ENCODE measurements at places on chromosomes 1 and 21.

- DNase-seq = peak; percentile 16
These were observed 1341.7 kb downstream of the PLA2G4A start for GRCh38 chr1:188170411-188170810.

DNA sequence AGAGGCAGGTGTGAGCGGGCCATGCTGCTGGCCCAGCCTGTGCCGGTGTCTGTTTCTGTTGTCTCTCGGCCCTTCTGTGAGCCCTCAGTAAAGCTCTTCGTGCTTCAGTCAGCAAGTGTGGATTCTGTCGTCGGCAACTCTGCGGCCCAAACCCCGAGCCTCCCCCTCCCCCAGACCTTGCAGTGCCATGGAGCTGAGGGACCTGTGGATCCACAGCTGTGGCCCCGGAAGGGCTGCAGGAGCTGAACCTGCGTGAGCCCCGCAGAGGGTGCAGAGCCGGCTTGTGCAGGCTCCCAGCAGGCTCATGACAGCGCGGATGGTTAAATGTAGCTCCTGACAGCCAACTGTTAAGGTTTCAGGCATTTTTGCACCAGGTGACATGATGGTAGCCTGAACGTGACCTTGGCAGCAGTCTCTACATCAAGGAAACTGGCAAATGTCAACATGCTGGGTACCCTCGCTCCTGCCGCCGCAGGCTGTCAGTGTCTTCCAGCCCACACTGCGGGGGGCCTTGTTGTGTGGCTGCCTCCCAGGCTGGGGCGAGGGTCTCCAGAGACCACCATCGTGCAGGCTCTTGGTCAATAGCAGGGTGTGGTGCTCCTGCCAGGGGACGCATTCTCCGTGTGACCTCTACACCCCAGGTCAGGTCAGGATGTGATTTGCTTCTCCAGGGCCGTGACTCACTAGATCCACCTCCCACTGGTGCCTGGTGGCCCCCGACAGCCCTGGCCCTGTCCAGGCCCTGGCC lies 7.0 kb downstream of the LRRC3 start:
- no peak for DNase-seq

GRCh38 chr1:155079210-155079486 lies 511 bp downstream of the EFNA3 start:
- DNase-seq = no peak

- DNase-seq = no peak
These were observed 830 bp upstream of the PRDX1 start for GRCh38 chr1:45522324-45523104.

DNA sequence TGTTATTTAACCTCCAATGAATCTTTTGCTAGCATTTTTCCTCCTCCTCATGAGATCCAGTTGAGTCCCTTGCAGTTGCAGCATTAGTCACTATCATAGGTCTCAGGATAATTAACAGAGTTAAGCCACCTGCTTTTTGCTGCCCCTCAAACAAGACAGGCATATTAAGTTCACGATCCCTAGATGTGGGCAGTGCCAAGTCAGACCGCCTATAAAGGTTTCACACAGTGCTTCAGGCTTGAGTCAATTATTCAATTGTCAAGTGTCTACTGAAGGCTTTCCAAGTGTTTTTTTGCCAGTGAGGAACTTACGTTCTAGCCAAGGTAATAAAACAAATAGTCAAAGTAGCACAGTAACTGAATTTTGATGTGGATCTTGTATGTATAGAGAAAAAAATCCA lies 175.0 kb downstream of the DAB1 start:
- no peak for DNase-seq

DNA sequence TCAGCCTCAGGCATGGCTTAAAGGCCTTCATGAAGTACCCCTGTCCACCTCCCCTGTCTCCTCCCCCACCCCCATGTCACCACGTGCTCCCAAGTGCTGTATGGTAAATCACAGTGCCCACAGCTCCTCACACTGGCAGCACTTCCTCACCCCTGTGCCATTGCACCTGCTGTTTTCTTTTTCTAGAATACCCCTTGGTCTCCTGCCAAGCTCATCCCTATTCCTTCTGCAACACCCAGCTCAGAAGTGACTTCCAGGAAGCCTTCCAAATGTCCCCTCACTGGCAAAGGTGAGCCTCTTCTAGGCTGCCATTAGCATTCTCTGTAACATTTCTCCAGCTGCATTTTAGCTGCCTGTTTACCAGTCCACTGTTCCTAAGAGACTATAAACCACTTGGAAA lies 9.4 kb downstream of the AKNAD1 start:
- DNase-seq = no peak

DNA sequence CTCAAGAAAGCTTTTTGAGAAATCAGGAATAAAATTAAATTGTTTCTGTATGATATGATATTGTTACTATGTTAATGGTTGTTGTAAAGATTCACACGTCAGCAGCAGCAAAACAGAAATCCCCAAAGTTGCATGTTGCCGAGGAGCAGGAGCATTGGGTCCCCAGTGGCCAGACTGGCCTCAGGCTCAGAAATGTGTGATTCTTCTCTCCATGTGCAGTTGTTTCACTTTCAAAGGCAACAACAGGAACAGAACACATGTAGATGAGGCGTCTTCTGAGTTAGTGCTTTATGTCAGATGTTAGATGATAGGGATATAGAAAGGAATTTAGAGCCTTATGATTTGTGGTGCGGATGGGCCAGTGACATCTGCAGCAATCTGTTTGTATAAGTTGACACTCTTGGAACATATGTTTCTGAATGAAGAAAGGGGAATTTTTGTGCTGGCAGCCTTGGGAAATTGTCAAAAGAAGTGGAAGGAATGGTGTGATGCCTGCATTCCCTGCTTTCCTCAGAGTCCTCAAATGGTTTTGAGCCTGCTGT lies 2.1 kb upstream of the TTLL7 start:
- peak; percentile 19 for DNase-seq

GRCh38 chr1:232062967-232063366 lies 436.4 kb downstream of the DISC1 start:
- DNase-seq = no peak

DNA sequence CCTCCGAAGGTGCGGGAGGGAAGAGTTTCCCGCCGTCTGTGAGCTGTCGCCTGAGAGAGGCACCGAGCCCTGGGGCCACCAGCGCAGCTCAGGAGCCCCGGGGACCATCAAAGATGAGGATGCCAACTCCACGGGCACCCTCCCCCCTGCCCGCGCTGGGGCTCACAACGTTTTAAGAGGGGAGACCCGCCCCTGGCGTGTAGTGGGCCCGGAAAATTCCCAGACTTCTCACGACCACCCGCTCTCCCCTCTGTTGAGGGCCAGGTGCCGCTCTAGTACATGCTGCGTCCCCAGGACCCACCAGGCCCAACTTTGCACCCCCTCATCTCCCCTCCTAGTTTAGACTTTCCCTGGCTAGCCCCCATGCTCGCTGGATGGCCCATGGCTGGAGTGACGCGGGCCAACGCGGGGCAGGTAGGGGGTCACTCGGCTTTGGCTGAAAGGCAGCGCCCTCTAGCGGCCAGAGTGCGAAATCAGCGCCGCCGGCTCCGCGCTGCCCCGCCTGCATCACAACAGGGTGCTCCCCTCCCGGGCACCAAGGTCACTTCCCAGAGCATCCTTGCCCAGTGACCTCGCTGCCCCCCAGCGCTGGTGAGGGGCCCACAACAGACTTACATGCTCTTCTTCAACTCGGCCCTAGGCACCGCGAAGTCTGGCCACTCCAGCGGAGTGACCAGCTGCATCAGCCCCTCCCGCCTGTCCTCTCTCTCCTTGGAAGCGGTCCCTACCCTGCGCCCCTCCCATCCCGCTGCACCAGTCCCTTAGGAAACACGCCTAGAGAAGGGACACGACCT lies 1.8 kb downstream of the CD160 start:
- DNase-seq = peak; percentile 92

DNA sequence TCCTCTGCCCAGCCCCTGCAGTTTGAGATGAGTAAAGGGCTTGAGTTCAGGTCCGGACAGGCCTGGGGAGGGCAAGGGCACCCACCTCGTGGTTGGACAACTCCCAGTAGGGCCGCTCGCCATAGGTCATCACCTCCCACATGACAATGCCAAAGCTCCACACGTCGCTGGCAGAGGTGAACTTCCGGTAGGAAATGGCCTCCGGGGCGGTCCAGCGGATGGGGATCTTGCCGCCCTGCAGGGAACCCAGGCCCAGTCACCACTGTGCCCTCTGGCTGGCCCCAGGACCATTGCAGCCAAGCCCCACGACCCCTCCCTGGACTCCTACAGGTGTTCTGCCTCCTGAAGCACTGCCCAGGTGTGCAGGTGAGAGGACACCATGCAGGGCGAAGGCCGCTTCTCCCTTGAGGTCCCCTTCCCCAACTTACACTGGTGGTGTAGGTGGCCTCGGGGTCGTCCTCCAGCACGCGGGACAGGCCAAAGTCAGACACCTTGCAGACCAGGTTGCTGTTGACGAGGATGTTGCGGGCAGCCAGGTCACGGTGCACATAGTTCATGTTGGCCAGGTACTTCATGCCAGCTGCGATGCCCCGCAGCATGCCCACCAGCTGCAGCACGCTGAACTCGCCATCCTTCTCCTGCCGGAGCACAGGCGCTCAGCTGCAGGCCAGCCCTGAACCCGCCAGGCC lies 24.1 kb downstream of the EPHA2 start:
- DNase-seq = no peak

DNA sequence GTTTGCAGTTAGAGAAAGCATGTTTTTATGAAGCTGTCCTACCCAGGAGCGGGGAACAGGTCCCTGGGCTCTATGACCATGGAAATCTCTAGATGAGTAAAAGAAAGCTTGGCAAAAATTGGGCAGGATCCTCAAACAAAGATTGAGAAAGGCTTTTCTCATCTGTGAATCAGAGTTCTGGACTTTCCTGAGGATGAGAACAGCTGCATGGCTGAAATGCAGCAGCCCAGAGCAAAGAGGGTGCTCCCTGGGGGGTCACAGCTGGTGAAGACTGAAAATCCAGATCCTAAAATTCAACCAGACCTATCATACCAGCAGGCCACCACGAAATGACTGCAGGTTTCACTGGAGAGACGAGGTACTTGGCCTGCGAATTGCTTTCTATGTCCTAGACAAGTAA lies 65.7 kb upstream of the APP start:
- DNase-seq = no peak

- no peak for DNase-seq
These were observed 45.7 kb downstream of the NAV1 start for GRCh38 chr1:201584471-201585092.

GRCh38 chr1:197706601-197707000 lies 68.7 kb downstream of the DENND1B start:
- DNase-seq = no peak

GRCh38 chr1:193417945-193418744 lies 231.7 kb upstream of the B3GALT2 start:
- DNase-seq = no peak

DNA sequence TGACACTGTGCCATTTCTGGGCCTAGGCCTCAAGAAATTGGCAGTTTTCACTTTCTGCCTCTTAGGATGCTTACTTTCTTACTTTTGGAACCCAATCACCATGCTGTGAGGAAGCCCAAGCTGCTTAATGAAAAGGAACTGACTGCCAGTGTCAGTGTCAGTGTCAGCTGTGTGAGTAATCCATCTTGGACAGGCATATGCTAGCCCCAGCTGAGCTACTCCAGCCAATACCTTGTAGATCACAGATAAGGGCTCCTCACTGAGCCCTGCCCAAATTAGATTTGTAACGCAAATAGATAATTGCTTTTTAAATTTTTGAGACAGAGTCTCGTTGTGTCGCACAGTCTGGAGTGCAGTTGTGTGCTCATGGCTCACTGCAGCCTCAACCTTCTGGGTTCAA lies 59.6 kb downstream of the SELENOF start:
- DNase-seq = no peak

GRCh38 chr1:8382608-8383505 lies 64.9 kb downstream of the SLC45A1 start:
- no peak for DNase-seq

GRCh38 chr1:40897513-40897912 lies 35.4 kb upstream of the CITED4 start:
- no peak for DNase-seq

DNA sequence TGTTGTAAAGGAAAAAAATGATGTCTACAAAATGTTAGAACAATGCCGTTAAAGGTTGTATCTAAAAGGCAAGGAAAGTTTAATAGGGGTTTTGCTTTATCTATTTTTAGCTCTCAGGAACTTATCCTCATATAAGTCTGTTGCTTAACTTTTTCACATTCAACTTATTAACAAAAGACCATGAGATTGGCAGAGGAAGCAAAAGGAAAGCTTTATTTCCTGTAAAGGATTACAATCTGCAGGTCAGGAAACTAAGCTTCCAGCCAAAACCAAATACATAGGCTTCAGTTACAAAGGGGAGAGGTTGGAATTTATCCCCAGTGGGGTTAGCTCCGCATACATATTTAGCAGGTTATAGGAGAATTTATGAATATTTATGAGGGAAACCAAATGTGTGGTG lies 58.7 kb upstream of the KIAA1614 start:
- no peak for DNase-seq

DNA sequence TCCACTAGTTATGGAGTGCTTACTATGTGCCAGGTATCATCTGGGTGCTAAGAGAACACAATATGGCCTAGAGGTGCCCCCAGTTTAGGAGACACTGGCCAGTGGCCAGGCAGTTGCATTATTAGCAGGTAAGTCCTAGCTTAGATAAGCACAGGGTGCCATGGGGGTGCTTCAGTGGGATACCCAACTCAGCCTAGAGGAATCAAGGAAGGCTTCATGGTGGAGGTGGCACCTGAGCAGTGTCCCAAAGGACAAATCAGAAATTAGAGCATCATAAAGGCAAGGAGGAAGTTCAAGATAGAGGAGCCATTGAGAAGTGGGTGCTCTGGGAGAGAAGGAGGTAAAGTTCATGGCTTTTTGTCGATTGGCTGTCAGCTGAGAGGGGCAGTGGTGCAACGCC lies 31.9 kb upstream of the PKP1 start:
- no peak for DNase-seq

DNA sequence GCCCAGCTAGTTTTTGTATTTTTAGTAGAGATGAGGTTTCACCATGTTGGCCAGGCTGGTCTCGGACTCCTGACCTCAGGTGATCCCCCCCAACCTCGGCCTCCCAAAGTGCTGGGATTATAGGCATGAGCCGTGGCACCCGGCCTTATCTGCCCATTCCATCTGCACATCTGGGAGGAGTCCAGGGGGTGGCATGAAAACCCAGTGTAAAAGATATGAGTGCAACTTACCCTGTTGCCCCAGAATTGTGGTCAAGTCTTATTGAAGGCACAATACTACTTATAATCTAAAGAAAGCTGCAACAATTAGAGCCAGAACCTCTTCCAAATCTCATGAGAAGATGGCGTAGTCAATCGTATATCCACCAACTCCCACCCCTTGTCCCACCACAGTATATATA lies 18.4 kb downstream of the CTXND2 start:
- no peak for DNase-seq

DNA sequence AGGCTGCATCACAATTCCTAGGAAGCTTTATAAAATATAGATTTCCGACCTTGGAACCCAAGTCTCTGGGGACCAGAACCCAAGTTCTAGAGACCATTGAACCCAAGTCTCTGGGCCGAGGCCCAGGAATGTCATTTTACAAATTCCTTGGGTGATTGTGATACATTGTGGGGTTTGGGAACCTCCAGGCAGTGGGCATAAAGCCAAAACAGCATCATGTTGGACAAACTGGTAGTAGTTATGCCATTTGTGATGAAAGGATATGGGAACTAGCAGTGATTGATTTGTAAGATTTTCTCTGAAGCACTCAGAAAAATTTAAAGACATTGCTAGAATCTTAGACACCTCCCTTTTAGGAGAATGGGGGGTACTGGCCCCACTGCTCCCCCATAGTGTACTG lies 160.2 kb downstream of the HIVEP3 start:
- DNase-seq = no peak
